ENCODE measurements at places on chromosomes 3 and 15. TPM values are rescaled to one million over a fixed set of nuclear protein-coding genes. Genes with fewer than 3 reads are reported as not detected.

Gene PRTG
- total RNA-seq, result not detected

Gene OSBPL10
- total RNA-seq, result 0.05 TPM

Gene KCTD6
- 6.2 TPM for total RNA-seq

Gene CAMK2N2
- not detected for total RNA-seq

DNA sequence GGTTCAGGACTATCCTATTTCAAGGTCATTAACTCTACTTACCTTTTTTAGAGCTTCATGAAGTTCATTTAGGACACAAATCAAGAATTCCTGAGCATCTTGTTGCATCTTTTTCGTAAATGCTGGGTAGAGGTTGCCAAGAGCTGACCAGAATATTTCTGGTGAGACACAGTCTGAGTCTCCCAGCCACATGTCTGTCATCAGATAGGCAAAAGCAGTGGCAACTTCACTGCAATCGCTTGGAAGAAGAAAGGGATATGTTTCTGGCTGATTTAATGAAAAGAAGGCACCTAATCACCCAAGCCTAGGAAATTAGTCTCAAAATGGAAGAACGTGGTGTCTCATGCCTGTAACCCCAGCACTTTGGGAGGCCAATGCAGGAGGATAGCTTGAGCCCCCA, 2.9 kb downstream of the USP50 start:
- H3K4me3 ChIP-seq, result no peak overlapping the region
- H3K36me3 ChIP-seq, result no peaks in the 10 kb centered on the region
- H3K4me1 ChIP-seq, result no peaks in the 10 kb centered on the region
- H3K27ac ChIP-seq, result no peak overlapping the region
- peaks cover 13% of the 10 kb centered on the region for H3K27me3 ChIP-seq
- DNase-seq, result no peak

DNA sequence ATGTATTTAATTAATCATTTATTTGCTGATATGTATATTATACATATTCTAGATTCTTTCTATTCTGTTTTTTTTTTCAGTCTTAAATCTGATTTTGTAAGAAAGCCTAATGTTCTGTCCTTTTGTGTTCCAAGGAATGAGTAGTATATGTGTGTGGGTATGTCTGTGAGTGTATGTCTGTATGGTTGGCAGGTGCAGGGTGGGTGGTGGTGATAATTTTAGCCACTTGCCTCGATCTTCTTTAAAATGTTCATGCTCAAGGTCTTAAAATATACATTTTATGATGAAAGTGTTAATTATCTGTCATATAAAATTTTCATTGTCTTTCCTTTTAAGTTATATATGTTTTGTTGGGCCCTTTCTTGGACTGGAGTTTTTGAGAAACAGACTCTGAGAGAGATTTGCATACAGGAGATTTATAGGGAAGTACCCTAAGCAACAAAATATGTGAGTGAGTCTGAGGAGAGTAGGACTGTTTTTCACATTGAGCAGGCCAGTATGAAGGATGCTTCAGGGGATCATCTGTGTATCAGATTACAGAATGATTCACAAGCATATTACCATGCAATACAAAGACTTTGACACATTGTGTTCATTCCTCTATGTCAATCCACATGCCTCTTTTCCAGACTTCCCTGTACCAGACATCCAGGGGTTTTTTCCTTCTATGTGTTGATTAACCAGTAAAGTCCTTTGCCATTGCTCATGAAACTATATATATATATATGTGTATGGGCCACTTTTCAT, 211.0 kb upstream of the DPPA4 start:
- no peak overlapping the region for H3K27ac ChIP-seq
- no peak for DNase-seq
- H3K27me3 ChIP-seq, result peaks cover 2% of the 10 kb centered on the region

Gene OTOL1
- not detected for total RNA-seq

- no peaks in the 10 kb centered on the region for H3K36me3 ChIP-seq
- no peak for DNase-seq
- H3K27ac ChIP-seq, result no peak overlapping the region
- H3K4me3 ChIP-seq, result no peak overlapping the region
- H3K27me3 ChIP-seq, result peaks cover 24% of the 10 kb centered on the region
- H3K4me1 ChIP-seq, result no peaks in the 10 kb centered on the region
Measured at GRCh38 chr15:50828610-50829206, 63.2 kb upstream of the SPPL2A start.

Gene COMMD2
- 35.1 TPM for total RNA-seq

Gene RAB6B
- 0.68 TPM for total RNA-seq

Gene SPESP1
- not detected for total RNA-seq

Gene CPN2
- total RNA-seq, result not detected

DNA sequence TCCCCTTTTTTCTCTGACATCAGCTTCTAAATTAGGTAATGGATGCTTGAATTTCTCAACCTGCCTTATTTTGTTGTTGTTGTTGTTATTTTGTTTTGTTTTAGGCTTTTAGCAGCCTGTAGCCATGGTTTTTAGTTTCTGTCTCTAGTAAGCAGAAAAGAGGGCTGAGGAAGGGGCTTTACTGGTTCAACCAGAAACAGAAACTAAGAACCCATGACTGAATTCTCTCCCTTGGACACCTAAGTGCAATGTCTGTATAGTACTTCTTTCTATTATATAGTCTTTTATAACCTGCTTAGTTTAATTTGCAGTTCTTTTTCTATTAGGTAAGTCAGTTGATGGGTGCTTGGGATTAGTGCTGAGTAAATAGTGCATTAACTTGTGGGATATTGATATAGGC, 129.0 kb downstream of the BBX start:
- H3K4me3 ChIP-seq, result no peak overlapping the region
- H3K4me1 ChIP-seq, result peaks cover 9% of the 10 kb centered on the region
- DNase-seq, result no peak
- peaks cover 8% of the 10 kb centered on the region for H3K36me3 ChIP-seq
- no peaks in the 10 kb centered on the region for H3K27me3 ChIP-seq
- no peak overlapping the region for H3K27ac ChIP-seq

Data from activated CD8-positive, alpha-beta T cell treated with anti-CD3 and anti-CD28 coated beads, Interleukin-2, amount 10 ng/mL, durations not matched to agents 7 days and 5 days (primary cell).